ENCODE measurements at places on chromosomes 5 and 9.

DNA sequence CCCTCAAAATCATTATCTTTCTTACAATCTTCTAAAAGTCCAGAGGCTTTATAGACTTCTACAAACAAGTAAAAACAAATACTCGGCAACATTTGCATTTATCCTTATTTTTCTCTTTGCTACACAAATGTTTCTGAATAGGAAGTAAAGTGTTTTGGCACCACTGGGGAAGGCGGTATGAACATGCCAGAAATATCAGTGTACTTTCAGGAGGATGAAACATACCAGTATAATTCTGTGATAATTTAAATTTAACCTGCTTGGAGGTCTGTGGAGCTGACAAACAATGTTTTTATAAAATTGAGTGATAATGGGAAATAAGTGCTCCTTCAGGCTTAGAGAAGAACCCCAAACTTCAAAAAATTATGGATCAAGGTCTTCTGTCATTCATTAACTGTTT is 51.8 kb downstream of the MRPS27 start:
- no peak for DNase-seq

- DNase-seq: no peak
These were observed 1063.5 kb upstream of the DMAC1 start for GRCh38 chr9:8863069-8863468.

GRCh38 chr9:129014608-129015007 is 13.5 kb downstream of the SH3GLB2 start:
- no peak for DNase-seq

GRCh38 chr5:159017786-159018185 is 81.9 kb downstream of the EBF1 start:
- no peak for DNase-seq

DNA sequence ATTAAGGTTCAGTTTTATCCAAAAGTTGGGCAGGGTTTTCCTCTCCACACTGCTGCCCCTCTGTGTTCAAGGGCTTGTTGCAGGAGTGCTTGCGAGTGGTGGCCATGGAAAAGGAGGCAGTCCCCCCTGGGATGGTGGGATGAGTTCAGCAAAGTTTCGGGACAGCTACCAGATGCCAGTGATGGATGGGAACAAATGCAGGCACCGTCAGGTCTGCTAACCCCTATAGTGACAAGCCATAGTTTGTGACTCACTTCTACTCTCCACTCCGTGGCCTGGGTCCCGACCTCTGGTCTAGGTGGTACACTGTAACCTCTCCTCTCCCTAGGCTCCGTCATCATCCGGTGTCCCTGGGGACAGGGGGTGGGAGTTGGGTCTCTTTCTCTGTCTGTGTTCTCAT is 3.8 kb upstream of the RNF14 start:
- DNase-seq: no peak

Data from stimulated activated CD4-positive, alpha-beta T cell treated with anti-CD3 and anti-CD28 coated beads, TNF-alpha, amount 100 ng/mL, for 1 hour (primary cell).